ENCODE measurements at places on chromosomes 16 and 17. TPM values are rescaled to one million over a fixed set of nuclear protein-coding genes. Genes with fewer than 3 reads are reported as not detected.

DNA sequence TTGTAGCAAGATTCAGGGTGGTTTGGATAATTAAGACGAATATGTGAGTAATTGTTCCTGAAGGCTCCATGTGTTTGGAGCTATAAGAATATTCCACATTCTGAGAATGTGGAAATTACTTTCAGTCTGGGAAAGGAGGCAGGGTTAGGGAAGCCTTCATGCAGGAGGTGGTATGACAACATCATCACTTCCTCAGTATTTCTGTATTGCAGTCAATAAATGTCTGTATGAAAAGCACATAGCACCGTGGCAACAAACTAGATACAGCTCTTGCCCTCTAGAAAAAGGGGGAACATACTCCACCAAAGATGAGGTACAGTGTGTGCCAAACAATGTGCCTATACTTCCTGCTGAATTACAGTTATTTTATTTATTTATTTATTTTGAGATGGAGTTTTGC lies 26.1 kb upstream of the DHRS7B start:
- no peak for DNase-seq

- no peak for DNase-seq
Observed at GRCh38 chr16:57889960-57890751, 80.8 kb downstream of the CNGB1 start.

DNA sequence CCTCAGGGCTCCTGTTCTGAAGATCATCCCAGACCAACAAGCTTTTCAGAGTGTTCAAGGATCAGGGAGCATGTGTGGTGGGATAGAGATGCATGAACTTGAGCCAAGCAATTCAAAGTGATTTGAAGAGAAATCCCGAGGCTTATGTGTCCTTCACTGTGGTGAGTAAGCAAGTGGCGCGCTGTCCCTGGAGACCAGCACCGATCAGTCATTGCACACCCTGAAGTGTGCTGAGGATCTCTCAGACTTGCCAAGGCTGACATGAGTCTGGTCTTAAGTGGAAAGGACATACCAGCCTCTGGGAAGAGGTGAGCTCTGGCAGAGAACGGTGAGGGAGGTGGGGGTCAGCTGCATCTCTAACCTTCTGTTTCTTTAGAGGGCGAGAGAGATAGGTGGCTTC lies 43.8 kb upstream of the CDH13 start:
- DNase-seq: no peak

The TEN1 gene
- total RNA-seq: 30.2 TPM

GRCh38 chr17:8253801-8254200 lies 4.7 kb downstream of the PFAS start:
- DNase-seq: no peak

- no peak for DNase-seq
Observed at GRCh38 chr17:53626286-53626685, 196.4 kb upstream of the KIF2B start.

The CCL7 gene
- total RNA-seq: not detected

The WDR81 gene
- total RNA-seq: 41.6 TPM

DNA sequence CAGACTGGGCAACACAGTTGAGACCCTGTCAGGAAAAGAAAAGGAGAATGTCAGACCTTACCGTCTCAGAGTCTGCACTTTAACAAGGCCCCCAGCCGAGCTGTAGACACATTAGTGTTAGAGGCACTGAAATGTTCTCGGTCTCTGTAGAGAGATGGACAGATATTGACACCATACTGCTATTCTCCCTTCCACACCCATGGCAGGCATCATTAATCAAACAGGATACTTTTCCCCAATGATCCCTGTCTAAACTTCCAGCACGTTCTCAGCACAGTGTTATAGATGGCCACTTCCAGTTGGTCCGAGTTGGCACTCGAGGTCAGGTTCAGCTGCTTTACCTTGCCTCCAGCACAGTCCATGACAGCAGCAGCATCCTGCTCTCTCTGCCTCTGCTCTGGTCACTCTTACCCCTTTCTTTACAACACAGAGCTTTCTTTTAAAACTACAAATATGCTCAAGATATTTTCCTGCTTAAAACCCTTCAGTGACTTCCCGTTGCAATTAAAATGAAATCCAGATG lies 251.6 kb downstream of the SNX29 start:
- DNase-seq: no peak

The NDRG4 gene
- total RNA-seq: 5.6 TPM

DNA sequence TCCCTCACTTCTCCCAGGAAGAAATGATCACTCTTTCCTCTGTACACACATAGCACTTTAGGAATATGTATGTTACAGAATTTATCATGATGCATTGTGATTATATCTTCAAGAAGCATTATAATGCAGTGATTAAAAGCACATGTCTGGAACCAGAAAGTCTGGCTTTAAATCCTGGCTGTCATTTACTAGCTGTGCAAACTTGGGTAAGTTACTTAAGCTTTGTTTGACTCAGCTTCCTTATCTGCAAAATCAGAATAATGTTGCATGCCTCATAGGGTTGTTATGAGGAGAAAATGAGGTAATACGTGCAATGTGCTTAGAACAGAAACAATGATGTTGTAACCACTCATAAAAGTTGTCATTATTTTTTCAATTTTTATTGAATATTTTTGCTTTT lies 156.3 kb upstream of the ZKSCAN2 start:
- no peak for DNase-seq

The TBX4 gene
- 0.80 TPM for total RNA-seq

- DNase-seq: no peak
Observed at GRCh38 chr16:30546115-30546514, 11.5 kb upstream of the ZNF747 start.

The PTX4 gene
- total RNA-seq: not detected

The ZNF830 gene
- 11.4 TPM for total RNA-seq
